Neural crest cell (in vitro differentiated cells): ENCODE measurements at places on chromosomes 1 and 21.

DNA sequence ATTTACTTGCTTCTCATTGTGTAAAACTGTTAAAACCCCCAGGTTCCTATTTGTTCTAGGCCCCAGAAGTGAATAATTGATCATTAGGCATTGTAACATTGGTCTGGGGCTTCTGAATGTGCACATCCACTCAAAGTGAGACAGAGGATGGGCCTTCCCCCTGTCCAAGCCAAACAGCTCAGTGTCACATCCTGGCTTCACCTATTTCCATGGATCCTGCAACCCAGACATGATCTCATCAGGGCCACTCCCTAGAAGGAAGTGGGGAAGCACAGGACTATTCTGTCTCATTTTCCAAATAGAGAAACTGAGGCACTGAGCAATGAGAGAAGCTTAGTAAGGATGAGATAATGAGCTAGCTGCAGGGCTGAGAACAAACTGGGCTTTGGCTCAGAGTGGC is 47.4 kb upstream of the TSPAN2 start:
- no peak for DNase-seq

GRCh38 chr21:37829447-37829846 is 86.8 kb downstream of the KCNJ6 start:
- no peak for DNase-seq

DNA sequence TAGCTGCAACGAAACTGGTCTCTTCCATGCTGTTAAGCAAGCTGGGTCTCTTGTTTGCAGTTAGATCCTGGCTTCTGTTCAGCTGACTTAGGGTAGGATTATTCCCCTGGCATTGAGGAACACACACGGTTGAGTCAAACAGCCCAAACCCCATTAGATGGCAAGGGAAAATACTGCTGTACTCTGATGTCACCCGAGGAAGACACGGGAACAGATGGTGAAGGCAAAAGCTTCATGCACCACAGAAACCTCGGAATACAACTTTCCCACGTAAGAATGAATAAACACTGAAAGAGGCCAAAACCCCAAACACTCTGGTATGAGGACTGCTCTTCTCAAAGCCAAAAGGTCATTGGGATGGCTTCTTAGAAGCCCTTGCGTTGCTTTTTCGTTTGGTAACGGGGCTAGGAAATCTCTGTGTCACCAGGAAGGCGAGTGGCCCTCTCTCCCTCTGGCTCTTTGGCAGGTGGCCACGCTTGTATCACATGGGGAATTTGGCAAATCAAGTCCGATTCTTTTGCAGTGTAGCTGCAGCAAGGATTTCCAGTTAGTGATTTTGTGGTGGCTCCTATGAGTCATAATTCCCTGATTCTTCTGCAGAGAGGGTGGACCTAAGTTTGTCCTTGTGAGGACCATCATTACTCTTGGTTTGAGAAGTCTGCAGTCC is 16.7 kb upstream of the LYST start:
- DNase-seq, result no peak

DNA sequence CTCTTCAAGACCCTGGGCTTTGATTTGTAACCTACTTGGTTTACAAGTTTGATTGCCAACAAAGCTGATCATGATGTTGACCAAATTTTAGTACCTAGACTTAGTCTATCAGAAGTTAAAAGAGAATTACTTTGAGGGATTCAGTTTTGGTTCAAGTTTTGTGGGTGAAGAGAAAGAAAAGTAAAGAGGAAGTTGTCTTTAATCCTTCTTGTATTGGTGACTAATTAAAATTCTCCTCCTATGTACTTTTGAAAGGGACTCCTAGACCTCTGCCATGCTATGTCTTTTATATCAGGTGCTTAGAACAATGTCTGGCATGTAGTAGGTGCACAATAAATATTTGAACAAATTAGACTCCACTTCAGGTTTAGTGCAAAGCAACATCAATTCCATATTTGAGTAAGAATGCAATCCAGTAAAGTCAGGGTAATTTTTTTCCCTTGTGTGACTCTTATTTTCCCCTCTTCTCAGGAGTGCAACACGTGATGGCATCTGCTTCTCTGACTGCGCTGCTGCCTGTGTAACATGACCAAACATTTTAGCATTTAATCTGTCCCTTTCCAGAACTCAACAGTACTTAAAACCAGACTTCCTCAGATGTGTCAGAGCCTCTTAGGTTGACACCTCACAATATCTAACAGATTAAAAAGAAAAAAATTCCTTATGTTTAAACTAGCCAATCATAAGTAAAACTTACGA is 41.1 kb upstream of the KCNQ4 start:
- no peak for DNase-seq

GRCh38 chr21:14553422-14553821 is 7.3 kb upstream of the SAMSN1 start:
- DNase-seq, result no peak
